ENCODE measurements at places on chromosomes 2 and 18. TPM values are rescaled to one million over a fixed set of nuclear protein-coding genes. Genes with fewer than 3 reads are reported as not detected.

The CYP27C1 gene
- 0.63 TPM for total RNA-seq

The ACADL gene
- total RNA-seq = not detected

The SFT2D3 gene
- 11.4 TPM for total RNA-seq

The C1GALT1C1L gene
- 1.1 TPM for total RNA-seq

The HOXD8 gene
- 16.8 TPM for total RNA-seq

The GALNT13 gene
- total RNA-seq = not detected

The ABCB6 gene
- total RNA-seq = 19.1 TPM

The CRYBA2 gene
- not detected for total RNA-seq

The CCDC141 gene
- not detected for total RNA-seq

The KIF1A gene
- not detected for total RNA-seq

The BMP10 gene
- not detected for total RNA-seq

The RAB11FIP5 gene
- 15.5 TPM for total RNA-seq

- DNase-seq = no peak
These were observed 351.2 kb downstream of the KIAA1328 start for GRCh38 chr18:37180086-37180485.

- DNase-seq = no peak
These were observed 11.6 kb downstream of the GLI2 start for GRCh38 chr2:120747281-120747680.

- DNase-seq = no peak
These were observed 161.7 kb downstream of the TWIST2 start for GRCh38 chr2:239009589-239009961.

- DNase-seq = no peak
These were observed 20.0 kb upstream of the SERPINB3 start for GRCh38 chr18:63681449-63682340.

DNA sequence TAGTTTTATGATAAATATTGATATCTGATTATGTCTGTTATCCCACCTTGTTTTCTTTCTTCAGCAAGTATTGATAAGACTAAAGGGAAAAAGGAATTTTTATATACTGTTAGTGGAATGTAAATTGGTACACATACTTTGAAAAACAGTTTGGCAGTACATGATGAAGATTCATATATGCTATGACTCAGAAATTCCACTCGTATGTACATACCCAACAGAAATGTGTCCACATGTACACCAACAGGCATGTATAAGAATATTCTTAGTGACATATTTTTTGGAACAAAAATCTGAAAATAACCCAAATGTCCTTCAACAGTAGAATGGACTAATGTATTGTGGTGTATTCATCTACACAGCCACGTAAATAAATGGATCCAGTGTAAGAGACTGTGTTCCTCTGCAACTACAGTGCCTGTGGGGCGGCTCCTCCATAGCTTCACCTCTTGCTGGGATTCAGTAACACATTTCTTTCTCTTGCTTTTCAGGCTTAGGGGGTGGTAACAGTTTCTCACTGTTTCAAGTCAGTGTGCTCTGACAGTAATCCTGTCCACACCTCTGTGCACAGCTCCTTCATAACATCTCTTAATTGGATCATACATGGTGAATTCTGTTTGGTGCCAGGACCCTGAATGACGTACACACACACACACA lies 35.5 kb upstream of the ALMS1 start:
- DNase-seq = no peak

- DNase-seq = no peak
These were observed 47.1 kb upstream of the ZFP36L2 start for GRCh38 chr2:43273529-43273928.

DNA sequence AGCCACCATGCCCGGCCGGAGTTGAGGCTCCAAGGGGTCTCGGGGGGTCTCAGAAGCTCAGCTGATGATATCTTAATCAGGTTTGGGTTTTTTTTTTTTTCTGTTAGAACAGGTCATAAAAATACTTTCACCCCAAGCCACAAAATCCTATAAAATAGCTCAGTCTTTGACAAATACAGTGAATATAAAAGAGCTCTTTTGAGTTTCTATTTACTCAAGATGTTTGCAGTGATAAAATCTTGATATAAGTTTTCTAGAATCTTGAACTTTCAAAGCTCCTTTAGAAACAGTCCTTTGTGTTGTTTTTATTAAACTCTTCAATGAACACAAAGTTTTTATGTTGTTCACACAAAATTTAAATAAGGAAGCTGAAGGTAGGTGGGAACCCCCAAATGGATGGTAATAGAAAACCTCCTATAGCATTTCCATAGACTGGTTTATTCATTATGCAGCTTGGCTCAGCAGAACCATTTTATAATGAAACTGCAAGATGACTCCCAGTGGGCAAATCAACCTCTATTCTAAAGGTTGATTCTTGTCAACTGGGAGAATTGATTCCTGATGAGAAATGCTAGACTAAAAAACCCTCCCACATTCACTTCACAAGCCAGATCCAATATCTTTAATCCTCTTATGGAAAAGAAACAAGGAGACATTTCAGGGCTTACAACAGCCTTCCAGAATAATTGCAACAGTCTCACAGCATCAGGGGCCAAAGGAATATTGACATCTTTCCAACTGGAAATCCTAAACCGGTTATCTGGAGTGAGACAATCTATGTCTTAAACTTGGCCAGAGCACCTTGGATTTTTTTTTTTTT lies 13.6 kb upstream of the NARS1 start:
- DNase-seq = no peak

DNA sequence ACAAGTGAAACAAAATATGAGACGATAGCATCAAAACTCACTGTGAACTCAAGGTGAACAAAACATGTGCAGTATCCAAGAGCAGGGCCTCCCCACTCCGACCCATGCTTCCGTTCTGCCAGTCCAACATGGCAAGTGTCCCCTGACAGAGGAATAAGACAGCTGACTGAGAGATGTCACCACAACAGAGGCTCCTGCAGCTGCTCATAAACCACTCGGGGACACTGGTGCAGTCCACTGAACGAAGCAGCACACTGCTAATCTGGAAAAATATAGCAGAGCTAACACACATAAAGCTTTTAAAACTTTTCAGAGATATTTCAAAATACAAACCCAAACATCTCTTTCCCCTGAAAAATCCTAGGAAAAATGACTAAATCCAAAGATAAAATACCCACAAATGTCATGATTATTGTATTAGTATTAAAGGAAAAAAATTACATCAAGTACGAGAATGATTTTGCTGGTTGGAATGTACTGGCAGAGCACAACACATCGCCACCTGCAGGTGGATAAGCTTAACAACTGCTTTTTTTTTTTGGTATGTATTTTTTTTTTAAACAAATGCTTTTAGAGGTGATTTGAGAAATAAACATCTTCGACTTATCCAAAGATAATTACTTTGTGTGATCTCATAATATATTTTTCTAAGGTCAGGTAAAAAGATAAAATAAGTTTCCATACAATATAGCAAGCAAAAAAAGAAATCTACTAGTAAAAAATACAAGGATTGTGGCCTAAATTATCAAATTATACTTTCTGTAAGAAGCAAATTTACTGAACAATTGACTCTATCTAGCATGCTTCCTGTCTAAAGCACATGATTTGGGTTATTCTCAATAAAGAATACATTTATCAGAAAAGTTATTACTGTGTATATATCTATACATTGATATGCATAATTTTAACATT lies 18.6 kb downstream of the THADA start:
- no peak for DNase-seq

DNA sequence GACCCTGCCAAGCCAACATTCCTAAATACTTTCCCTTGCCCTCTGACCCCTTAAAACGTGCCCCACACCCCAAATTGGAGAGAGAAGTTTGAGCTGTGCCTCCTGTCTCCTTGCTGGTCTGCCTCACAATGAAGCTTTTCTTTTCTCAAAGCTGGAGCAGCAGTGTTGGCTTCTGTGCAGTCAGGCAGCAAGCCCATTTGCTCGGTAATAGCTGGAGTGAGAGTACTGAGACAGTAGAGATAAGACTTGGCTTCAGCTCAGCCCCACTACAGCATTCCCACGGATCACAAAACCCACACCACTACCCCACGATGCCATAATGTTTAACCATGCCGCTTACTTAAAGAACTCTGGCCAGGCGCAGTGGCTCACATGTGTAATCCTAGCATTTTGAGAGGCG lies 73.0 kb downstream of the NCAPH start:
- no peak for DNase-seq

GRCh38 chr18:36608107-36608506 lies 220.7 kb downstream of the TPGS2 start:
- DNase-seq = no peak

DNA sequence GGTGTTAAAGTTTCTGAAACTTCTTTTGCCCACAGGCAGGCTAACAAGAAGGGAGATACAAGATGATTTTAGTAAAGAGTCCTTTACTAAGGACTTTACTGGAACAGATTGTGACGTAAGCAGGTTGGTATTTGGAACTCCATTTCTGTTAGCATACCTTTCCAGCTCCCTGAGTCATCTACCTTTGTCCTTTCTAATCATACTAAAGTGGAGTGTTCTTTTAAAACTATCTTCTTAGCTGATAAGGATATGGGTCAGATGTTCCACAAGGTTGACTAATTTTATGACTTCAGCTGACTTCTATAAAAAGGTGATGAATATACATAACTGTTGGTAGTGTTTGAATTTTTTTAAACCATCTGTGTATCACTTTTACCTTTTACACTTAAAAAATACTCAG lies 21.1 kb downstream of the UGP2 start:
- no peak for DNase-seq

DNA sequence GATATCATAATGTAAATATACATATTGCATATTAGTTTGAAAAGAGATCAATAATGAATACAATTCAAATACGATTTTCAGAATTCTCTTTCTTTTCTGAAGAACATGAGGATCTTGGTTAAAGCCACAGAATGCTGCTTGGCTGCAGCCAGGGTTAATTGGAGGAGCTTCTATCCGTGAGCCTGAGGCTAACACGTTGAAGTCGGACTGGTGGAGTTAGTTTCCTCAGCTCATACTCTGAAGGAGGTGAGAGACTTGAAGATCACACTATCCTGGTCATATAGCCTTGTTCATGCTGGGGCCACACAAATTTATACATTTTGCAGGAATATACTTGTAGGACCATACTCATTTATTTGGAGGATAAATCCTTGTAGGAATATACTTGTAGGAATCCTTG lies 335.8 kb downstream of the TRIB2 start:
- DNase-seq = no peak

DNA sequence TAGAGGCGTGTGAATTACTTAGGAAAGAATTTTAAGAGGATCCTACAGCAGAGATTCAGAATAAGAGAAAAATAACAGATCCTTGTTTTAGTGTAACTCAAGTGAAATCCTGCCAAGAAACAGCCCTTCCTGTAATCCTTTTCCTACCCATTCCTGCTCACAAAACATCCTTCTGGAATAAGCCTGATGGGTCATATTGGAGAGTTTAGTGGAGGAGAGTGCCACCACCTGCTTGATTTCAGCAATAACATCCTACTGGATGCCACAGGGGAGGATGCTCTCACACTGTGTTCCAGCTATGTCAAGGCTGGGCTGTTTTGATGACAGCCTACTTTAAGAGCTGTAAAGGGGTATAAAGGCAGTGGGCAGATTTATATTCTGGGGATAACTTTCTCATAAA lies 54.8 kb upstream of the CCDC178 start:
- DNase-seq = no peak

- no peak for DNase-seq
These were observed 23.6 kb upstream of the MRPL33 start for GRCh38 chr2:27747827-27748352.

DNA sequence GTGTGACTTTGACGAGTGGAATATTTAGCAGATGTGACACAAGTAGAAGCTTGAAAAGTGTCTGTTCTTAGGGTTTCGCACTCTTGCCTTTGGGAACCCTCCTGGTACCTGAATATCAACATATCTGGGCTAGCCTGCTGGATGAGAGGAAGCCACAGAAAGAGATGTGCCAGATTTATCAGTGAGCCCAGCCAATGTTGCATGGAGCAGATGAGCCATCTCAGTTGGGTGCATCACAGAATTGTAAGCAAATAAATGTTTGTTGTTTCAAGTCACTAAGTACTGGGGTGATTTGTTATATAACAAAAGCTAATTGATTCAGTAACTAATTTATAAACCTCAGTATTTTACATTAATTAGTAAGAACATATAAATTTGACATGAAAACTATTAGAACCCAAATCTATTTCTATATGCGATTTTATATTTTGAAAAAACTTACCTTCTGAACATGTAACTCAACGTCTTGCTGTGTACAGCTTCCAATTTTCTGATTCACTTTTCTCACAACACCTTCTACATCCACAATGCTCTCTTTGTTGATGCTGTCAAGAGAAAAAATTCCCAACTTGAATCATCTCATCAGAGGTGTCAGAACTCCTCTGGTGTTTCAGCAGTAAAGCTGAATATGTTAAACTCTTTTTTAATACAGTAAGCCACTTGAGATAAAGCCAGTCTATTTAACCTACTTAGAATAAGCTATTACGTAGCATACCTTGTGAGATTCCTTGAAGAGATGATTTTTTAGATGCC lies 42.3 kb downstream of the DARS1 start:
- DNase-seq = no peak

DNA sequence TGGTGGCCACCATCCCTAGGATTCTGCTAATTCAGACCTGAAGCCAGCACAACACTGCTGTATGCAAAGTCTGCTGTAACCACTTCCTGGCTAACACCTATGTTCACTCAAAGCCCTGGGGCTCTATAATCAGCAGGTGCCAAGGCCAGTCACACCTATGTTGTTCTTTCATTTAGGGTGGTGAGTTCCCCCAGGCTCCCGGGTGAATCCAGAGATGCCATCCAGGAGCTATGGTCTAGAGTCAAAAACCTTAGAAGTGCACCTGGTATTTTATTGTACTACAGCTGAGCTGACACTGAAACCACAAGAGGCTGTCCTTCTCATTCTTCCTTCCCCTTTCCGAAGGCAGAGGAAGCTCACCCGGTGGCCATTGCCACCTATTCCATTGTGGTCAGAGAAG lies 46.2 kb upstream of the CCDC141 start:
- DNase-seq = no peak

GRCh38 chr18:40120796-40121391 lies 1834.1 kb upstream of the PIK3C3 start:
- no peak for DNase-seq

DNA sequence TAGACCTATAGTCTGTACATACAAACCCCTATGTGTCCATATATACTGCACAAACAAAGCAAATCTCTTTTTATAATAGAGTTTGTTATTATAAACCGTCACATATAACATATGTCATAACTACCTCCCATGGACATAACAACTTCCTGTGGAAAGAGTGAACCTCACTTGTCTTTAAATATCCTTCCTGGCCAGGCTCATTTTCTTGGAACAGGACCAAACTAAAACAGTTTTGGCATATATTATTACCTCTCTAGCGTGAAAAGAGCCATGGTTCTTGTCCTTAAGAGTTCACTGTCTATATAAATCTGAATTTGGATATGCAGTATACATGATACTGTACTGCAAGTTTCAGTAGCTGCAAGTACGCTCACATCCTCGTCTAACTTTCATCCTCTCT lies 28.3 kb upstream of the DNAJC27 start:
- no peak for DNase-seq

- DNase-seq = peak; percentile 58
These were observed 107.1 kb downstream of the CTNNA2 start for GRCh38 chr2:79619976-79620375.

Measured in SJSA1 (cell line).